Stimulated activated CD4-positive, alpha-beta T cell treated with anti-CD3 and anti-CD28 coated beads, Interleukin-1b, Interleukin-23, amount 100 ng/mL, for 1 hour (primary cell): ENCODE measurements at places on chromosomes 4 and X.

- no peak for DNase-seq
Measured at GRCh38 chrX:21963269-21963668, 22.8 kb downstream of the SMS start.

- no peak for DNase-seq
Measured at GRCh38 chr4:72552447-72552846, 16.6 kb downstream of the ADAMTS3 start.

GRCh38 chrX:94600077-94600476, 926.1 kb downstream of the FAM133A start:
- no peak for DNase-seq

DNA sequence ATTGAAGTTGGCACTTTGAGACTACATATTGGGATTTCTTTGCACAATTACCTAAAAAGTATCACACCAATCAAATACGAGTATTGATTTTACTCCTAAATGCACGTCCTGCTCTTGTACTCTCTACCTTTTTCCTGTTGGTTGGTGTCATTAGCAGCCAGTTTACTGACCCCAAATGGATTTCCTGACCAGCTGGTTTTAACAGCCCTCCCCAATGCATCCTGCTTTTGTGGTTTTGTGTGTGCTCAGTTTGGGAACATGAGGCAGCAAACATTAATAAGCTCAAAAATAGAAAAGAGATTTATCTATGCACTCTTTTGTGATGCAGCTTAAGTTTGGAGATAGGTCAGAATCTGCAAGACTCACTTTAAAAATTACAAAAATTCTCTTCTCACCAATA, 230.3 kb downstream of the MAPK10 start:
- DNase-seq = no peak

DNA sequence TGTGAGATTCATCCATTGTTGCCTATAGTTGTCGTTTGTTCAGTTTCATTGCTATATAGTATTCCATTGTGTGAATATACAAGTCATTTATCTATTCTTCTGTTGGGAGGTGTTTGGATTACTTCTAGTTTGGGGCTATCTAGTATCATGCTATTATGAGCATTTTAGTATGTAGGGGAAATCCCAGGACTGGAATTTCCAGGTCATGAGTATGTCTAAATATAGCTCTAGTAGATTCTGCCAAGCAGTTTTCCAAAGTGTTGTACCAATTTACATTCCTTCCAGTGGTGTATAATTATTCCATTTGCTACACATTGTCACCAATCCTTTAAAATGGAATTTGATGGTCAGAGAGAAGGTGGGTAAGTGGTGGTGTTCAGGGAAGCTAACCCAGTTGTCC, 30.1 kb downstream of the EGFL6 start:
- DNase-seq = no peak

DNA sequence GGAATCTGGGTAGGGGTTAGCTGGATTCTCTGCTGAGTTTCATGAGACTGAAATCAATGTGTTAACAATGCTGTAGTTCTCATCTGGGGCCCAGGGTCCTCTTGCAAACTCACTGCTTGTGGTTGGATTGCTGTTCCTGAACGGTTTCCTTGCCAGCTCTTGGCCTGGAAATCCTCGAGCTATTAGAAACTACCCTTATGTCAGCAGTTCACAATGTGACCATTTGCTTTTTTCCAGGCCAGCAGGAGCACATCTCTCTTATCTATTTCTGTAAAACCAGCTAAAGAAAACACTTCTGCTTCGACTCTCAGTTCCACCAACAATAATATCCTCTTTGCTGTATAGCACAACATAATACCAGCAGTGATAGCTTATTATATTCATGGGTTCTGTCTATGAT, 140.1 kb upstream of the TRAM1L1 start:
- no peak for DNase-seq

DNA sequence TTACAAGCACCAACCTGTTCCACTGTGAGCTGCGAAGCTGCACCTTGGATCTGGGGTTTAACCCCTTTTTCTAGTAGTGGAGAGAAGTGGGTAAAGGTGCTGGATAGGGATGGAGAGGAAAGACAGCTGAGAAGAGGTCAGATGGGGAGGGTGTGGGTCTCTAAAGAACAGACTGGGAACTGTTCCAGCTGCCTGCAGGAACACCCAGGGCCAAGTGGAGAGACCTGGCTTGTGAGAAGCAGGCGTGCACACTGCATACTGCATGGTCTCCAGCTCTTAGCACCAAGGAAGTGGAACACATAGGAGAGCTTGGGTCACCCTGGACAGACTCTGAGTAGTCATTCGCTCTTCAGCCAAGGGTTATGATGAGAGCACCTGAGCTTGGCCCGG, 16.1 kb downstream of the BCOR start:
- DNase-seq = no peak

GRCh38 chr4:105894660-105895582, at the start of gene NPNT:
TSS of gene NPNT (plus strand) at chr4:105895471. CDS start at chr4:105895653, 182 bp downstream.
- no peak for DNase-seq

GRCh38 chr4:87118826-87119225, 101.6 kb downstream of the KLHL8 start:
- no peak for DNase-seq

DNA sequence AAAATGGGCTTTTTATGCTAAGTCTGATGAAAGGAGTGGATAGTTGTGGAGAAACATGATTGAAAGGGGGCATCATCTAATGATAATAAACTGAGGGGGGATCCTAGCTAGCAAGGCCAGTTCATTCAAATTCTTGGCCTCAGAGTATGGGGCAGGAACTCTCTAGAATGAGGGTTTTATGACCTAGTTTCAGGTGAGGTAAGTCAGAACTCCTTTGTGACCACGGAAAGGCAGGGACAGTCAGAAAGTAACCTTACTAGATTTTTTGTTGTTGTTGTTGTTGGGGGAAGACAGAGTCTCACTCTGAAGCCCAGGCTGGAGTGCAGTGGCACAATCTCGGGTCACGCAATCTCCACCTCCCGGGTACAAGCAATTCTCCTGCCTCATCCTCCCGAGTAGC, 1.5 kb upstream of the PAQR3 start:
- no peak for DNase-seq

DNA sequence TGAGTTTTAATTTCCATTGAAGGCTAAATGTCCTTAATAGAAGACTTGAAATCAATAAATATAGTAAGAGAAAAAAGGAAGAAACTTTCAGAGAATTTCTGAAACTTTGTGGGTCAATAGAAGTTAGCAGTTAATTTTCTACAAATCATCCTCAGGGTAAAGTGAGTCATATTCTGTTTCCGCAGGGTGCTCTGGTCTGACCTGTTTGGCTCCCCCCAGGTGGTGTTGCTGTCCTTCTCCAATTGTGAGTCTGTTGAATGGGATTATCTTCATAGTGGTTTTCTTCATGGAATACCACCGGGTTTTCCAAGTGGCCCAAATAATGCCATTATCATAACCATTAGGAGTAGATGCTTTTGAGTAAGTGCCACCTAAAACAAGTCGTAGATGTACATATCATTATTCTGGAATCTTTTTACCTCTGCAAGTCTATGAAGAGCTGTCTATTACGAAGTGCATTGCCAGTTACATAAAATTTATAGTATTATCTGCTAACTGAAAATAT, 7.7 kb downstream of the FGG start:
- no peak for DNase-seq
